ENCODE measurements at places on chromosomes 2 and 18.

- DNase-seq, result no peak
Observed at GRCh38 chr2:20836521-20836920, 13.6 kb upstream of the LDAH start.

DNA sequence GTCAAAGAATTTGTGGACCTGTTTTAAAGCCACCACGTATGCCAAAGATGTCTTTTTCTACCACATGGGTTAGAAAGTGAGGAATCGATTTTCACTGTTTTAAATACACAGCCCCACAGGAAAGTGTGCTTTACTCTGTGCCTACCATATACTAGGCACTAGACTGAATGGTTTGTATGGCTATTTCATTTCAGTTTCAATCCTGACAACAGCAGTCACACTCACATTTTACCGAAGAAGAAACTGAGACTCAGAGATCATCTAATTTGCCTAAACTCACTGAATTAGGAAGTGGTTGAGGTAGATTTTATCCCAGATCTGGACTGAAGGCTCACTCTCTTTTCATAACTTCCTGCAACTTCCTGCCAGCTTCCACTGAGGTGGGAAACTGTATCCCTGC is 176.4 kb downstream of the ALK start:
- no peak for DNase-seq

GRCh38 chr2:3131636-3132326 is 245.8 kb downstream of the EIPR1 start:
- no peak for DNase-seq

DNA sequence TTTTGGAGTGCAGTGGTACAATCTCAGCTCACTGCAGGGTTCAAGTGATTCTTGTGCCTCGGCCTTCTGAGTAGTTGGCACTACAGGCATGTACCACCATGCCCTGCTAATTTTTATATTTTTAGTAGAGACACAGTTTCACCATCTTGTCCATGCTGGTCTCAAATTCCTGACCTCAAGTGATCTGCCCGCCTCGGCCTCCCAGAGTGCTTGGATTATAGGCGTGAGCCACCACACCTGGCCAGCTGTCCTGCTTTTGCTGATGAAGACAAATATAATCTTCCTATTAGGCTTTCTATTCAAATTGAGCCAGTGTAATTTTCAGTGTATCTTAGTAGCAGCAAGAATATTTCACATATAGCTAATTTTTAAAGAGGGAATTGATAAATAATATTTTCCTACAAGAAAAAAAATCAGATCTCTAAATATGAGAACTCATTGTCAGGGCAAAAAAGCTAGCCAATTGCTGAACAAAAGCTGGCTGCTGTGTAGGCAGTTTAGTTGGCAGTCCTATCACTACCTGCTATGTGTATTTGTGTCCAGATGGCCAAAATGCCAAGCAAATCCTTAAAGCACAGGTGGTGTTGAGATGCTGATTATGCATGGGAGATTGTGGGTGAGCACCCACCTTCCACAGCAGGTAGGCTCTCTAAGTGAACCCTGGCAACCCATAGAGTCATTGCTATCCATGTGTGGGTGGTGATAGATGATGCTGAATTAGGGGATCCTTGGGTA is 60.8 kb upstream of the STAM2 start:
- no peak for DNase-seq

- no peak for DNase-seq
Observed at GRCh38 chr2:180646756-180647155, 333.6 kb upstream of the UBE2E3 start.

DNA sequence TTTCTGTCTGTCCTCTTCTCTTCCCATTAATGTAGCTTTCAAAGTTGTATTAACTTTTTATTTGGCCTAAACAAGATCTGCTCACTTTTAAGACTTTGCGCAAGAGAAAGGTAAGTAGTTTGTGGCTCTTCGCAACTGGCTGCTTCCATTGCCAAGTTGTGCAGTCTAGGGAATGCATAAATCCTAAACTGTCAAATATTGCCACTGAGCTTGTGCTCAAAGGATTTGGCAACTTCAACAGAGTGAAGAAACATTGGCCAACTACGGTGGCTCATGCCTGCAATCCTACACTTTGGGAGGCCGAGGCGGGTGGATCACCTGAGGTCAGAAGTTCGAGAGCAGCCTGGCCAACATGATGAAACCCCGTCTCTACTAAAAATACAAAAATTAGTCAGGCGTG is 826.4 kb downstream of the EPHA4 start:
- DNase-seq, result no peak

- DNase-seq, result no peak
Observed at GRCh38 chr18:44811572-44812125, 131.0 kb downstream of the SETBP1 start.

DNA sequence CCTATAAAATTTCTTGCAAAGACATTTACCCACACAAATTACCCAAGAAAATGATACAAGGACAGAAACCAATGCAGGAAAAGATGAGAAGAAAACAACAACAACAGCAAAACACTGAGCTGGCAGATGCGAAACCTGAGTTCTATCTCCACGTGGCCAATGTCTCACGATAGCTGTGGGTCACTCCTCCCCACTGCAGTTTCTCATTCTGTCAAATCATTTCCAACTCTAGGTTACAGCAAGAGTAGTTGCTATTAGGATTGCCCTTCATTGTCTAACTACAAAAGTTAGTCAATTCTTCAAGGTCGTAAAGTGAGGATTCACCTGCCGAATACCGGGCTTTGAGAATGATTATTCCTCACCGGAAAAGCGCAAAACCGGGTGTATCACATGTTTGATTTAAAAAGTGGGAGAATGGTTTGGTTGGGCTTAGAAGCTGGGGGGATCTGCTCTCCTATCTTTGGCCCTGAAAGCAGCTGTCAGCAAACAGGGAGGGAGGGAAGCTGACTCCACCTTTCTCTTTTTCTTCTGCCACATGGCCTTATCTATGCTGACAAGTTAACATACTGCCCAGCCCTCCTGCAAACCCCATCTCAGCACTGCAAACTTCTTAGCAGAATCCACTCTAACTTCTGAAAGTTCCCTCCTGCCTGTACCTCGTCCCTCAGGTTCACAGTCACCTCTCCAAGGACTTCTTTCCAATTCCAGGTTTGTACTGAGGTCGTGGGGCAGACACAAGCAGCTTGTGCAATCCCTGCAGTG is 473.0 kb downstream of the SOX11 start:
- DNase-seq, result no peak

- no peak for DNase-seq
Observed at GRCh38 chr2:165888171-165888570, 65.4 kb downstream of the TTC21B start.

GRCh38 chr18:58177004-58177717 is 133.1 kb downstream of the NEDD4L start:
- peak; percentile 90 for DNase-seq

- DNase-seq, result no peak
Observed at GRCh38 chr2:96884299-96885094, 14.6 kb upstream of the SEMA4C start.

GRCh38 chr2:231530099-231531011 is at the start of gene NMUR1:
Gene NMUR1, minus strand, starts transcription at chr2:231530445. Its CDS starts 84 bp downstream, at chr2:231530361.
- DNase-seq, result no peak

DNA sequence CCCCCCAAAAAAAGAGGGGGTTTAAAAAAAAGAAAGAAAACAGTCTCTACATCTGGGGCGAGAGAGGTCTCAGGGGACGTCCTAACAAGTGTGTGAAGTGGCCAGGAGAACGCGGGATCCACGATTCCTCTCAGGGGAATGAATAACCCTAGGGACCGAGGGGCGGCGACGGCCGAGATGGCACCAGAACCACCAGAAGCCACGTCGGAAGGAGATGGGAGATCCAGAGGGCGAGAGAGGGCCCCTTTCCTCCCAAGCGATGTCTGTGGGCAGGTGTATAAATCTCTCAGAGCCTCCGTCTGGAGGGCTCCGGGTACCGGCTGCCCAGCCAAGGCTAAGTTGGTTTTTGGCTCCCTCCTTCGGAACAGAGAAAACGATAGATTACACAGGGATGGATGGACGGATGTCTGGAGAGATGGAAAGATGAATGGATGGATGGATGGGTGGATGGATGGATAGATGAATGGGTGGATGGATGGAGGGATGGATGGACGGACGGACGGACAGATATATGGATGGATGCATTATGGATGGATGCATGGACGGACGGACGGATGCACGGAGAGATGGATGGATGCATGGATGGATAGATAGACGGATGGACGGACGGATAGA is 1.7 kb downstream of the EPHA4 start:
- no peak for DNase-seq

DNA sequence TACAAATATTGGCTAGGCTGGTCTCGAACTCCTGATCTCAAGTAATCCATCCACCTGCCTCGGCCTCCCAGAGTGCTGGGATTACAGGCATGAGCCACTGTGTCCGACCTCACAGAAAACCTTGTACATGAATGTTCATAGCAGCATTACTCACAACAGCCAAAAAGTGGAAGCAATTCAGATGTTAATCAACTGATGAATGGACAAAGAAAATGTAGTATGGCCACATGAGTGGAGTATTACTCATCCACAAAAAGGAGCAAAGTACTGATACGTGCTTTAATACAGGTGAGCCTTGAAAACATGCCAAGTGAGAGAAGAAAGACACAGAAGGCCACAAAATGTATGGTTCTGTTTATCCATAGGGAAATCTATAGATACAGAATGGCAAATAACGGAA is 20.6 kb downstream of the CEP192 start:
- DNase-seq, result no peak

- no peak for DNase-seq
Observed at GRCh38 chr2:160022162-160022561, 40.3 kb downstream of the PLA2R1 start.

DNA sequence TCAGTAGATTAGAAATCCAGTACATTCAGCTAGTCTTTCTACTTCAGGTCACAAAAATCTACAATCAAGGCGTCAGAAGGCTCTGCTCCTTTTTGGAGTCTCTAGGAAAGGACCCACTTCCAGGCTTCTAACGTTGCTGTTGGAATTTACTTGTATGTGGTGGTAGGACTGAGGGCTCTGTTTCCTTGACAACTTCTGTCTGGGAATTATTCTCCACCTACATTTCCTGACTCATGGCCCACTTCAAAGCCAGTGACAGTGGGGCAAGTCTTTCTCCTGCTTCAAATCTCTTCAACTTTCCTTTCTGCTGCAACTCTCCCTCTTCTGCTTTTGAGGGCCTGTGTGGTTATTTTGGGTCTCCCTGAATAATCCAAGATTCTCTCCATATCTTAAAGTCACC is 10.4 kb upstream of the TMX3 start:
- peak; percentile 67 for DNase-seq

GRCh38 chr18:63131959-63132818 is 187.4 kb downstream of the BCL2 start:
- no peak for DNase-seq

GRCh38 chr2:14896330-14897030 is 264.0 kb downstream of the LRATD1 start:
- no peak for DNase-seq

- DNase-seq, result no peak
Observed at GRCh38 chr18:62399276-62399675, 74.2 kb downstream of the TNFRSF11A start.

GRCh38 chr18:54358495-54359040 is 862 bp downstream of the C18orf54 start:
- peak; percentile 37 for DNase-seq

- DNase-seq, result no peak
Observed at GRCh38 chr2:58913082-58913726, 672.1 kb upstream of the FANCL start.

DNA sequence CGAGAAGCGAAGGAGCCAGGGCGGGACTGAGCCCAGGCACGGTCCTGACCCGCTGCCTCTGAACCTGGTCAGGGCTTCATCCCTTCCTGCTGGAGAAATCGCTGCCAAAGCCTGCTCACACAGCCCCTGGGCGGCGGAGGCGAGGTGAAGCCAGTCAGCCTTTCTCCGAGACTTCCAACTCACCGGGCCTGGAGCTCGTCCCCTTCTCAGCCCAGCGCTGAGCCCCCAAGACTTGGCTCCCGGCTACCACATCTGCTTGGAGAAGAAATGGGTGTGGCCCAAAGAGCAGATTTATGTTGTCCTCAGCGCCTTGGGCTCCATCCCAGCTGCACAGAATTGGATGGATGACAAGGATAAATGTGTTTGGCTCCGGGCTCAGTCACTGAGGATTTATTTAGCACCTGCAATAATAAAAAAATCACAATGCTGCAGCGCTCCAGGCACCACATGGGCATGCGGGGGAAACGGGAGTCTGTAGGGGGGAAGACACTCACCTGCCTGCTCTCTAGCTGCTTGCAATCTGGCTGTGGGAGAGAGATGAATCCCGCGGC is 64.9 kb downstream of the ACTR2 start:
- no peak for DNase-seq

GRCh38 chr18:55186588-55186987 is 227.3 kb upstream of the CCDC68 start:
- no peak for DNase-seq

DNA sequence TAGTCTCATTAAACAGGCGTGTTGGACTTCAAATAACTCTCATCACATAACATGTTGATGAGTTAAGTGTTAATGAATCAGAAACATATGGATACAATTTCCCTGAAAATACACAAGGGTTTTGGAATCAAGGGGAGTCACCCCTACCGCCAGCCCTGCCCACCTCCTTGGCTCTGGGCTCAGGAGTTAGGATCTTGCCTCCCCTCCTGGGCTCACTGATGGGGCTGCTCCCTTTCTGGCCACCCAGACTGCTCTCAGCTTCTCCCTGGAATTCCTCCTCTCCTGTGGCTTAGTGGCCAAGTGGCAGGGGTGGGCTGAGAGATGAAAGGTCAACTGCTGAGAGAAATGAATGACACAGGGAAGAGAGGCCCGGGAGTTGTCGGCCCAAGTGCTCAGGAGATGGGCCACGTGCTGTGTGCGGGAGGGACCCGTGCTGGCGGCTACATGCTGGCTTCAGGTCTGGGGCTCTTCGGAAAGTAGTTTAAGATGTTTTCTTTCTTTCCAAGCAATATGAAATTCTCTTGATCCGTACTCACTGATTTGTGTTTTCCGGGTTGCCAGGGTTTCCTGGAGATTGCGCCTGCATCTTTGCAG is 55.8 kb upstream of the TNP1 start:
- DNase-seq, result no peak

GRCh38 chr18:9612215-9612830 is 2.0 kb downstream of the PPP4R1 start:
- DNase-seq, result peak; percentile 39

DNA sequence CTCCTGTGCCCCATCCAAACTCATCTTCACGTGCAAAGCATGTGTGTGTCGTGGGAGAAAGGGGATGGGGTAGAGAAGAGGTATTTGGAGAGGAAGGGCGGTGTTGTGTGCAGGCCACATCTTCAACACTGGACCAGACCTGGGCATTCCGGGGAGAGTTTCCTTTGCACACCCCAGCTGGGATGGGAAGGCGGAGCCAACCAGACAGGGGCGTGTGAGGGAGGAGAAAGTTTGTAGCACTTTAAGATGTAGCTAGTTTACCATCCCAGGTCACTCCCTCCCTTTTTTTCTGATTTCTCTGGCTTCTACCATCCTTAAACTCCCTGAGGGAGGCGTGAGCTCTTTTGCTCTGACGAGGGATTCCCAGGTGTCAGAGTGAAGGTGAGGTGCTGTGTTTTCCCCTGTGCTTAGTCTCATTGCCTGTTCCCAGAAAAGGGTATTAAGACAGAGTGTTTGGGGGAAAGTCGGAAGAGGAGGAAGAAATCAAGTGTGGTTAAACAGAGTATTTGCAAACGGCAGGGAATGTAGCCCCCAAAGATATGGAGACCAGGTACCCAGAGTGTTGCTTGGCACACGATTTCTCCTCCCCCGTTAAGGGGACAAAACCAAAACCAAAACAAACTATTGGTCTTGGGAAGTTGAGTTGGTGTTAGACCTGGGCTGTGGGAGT is 1.6 kb downstream of the SETBP1 start:
- DNase-seq, result no peak
